ENCODE measurements at places on chromosomes 4 and X.

- no peak for DNase-seq
Measured at GRCh38 chrX:153547195-153547594, 29.8 kb downstream of the ATP2B3 start.

DNA sequence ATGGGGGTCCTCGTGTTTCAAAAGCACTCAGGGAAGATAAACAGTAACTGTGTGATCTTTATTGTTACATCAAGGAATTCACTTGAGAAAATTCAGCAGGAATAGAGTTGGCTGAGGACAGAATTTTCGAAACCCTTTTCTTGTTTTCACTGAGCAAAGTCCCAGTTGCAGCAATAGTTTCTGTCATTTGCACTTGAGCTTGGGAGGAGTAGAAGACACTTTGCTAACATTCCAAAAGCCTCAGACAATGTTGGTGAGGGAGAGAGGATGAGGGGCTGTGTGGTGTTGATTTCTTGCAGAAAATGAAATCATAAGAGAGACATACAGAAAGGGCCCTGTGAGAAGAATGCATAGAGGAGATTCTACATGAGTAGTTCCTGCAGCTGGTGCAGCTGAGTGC, 151.9 kb upstream of the DIPK2B start:
- DNase-seq = no peak

- DNase-seq = no peak
Measured at GRCh38 chr4:86058621-86059020, 301.2 kb downstream of the MAPK10 start.

DNA sequence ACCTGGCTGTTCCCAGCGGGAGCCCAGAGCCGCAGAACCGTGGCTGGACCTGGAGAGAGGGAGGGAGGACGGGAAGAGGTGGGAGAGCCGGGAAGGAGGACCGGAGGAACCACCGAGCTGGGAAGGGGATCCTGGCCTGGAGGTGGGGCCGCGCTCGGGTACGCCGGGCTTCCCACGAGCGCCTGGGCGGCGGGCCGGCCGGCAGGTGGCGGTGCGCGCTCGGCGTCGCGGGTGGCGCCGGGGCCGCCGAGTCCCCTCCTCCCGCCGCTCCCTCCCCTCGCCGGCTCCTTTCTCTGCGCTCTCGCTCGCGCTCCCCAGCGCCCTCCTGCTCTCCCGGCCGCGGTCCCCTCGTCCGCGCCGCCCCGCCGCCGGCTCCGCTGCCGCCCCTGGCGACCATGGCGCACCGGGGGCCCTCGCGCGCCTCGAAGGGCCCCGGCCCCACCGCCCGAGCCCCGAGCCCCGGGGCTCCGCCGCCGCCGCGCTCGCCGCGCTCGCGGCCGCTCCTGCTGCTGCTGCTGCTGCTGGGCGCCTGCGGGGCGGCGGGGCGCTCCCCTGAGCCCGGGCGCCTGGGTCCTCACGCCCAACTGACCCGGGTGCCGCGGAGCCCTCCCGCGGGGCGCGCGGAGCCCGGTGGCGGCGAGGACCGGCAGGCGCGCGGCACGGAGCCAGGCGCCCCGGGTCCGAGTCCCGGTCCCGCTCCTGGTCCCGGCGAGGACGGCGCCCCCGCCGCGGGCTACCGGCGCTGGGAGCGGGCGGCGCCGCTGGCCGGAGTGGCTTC, at the start of gene SORCS2:
Gene SORCS2, plus strand, starts transcription at position 287 of the 778 bp plus-strand sequence.
- DNase-seq = no peak

DNA sequence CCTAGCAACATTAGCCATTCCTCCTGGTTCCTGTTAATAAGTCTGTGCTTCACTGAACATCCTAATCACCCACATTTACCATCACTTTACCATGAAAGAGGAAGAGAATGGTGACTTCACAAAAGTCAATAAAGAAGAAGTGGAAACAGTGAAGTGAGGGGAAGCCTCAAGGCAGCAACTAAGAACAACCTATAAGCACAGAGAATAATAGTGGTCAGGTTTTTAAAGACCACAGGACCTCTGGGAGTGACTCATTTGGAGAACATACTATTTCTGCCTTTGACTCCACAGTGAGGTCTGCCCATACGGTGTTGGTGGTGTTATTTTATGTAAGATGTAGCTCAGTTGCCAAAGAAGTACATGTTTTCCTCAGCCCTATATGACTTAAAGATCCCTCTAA, 86.0 kb upstream of the TET2 start:
- no peak for DNase-seq

DNA sequence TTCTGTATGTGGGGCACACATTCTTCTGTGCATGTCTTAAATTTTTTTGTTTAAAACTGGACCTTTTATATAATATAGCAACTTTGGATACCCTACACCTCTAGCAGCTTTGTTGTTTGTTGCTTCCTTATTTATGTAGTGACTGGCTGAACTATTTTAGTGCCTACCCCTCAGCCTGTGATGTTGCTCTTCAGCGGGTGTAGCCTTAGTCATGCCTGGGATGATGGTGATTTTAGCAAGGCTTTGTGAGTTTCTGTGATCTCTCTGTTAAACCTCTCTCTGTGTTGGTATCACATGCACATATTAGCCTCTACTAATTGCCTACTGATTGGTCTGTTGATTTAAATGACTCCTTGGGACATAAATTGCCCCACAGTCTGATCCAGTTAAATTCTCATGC, 22.8 kb downstream of the USP9X start:
- DNase-seq = no peak

- no peak for DNase-seq
Measured at GRCh38 chrX:10166731-10167151, 10.0 kb downstream of the CLCN4 start.

DNA sequence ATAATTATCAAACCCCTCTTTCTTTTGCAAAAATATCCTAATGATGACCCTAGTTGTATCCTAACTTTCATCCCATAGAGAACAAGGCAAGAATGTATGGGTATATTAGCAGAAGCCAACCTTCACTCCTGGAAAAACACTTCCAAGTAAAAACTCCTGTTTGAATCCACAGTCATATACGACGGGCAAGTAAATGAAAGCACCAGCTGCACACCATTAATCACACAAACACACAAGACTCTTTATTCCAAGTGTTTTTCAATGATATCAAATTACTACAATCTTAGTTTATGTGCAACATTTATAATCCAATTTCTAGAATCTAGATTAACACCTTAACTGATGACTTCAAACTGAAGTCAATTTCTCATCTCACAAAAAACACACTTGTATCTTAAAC, 22.9 kb downstream of the ACSL4 start:
- DNase-seq = no peak

DNA sequence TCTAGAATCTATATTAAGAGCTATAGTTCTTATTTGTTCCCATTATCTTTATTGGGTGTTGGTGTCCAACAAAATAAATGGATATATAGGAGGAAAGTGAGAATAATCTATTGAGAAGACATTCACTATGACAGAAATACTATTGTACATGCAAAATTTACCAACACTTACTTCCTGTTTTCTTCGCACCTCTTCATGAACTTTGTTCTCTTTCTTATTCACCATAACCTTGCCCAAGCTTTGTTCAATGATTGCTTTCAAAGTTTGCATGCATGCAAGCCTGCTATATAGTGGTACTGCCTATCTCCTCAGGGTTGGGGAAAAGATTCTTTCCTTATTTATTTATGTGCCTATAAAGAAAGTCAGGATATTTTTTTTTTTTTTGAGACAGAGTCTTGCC, 176.4 kb upstream of the JADE1 start:
- no peak for DNase-seq

- DNase-seq = no peak
Measured at GRCh38 chrX:37677243-37677642, 8.3 kb upstream of the XK start.

DNA sequence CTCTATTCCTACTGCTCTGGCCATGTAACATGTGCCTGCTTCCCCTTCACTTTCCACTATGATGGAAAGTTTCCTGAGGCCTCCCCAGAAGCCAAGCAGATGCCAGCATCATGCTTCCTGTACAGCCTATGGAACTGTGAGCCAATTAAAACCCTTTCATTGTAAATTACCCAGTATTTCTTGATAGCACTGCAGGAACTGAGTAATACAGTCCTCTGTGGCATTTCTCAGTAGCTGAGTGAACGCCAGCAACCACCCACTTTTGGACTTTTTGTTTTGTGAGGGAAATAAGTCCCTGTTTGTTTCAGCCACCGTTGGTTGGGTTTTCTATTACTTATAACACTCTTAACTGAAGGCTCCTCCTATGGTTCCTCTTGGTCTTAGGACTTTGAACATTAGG, 104.1 kb downstream of the C4orf51 start:
- DNase-seq = no peak

DNA sequence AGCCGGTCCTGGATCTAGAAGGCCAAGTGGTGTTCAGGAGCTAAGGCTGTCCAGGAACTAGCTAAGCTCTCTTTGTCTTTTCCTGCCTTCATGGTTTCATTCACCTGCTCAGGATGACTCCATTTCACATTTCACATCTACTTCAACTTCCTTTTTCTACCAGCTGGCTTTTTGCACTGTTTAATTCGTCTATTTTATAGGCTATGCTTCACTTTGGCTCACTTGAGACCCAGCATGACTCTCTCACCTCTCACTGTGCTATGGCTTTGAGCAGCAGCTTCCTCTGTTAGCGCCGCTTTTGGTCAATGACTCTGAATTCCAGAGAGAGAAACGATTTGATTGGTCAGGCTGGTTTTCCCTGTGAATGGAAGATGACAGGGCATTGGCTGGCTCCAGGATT, 213.5 kb upstream of the CLNK start:
- DNase-seq = no peak

GRCh38 chr4:3177905-3178304, 71.1 kb upstream of the MSANTD1 start:
- no peak for DNase-seq

DNA sequence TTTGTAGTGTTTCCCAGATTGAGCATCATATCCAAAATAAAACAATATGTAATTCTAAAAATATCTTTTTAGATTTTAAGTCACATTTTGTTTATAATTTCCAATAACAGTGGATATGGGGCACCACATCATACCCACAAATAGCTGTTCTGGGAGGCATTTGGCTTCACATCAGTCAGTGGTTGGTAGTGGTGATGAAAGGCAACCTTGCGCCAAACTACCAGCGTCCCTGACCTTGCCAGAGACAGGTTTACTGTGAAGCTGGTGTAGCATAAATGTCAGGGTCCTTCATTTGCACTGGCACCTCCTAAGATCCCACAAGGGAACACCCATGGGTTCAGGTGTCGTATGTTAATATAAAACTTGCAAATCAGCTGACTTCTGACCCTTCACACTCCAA, 222.2 kb downstream of the DCTD start:
- DNase-seq = no peak

DNA sequence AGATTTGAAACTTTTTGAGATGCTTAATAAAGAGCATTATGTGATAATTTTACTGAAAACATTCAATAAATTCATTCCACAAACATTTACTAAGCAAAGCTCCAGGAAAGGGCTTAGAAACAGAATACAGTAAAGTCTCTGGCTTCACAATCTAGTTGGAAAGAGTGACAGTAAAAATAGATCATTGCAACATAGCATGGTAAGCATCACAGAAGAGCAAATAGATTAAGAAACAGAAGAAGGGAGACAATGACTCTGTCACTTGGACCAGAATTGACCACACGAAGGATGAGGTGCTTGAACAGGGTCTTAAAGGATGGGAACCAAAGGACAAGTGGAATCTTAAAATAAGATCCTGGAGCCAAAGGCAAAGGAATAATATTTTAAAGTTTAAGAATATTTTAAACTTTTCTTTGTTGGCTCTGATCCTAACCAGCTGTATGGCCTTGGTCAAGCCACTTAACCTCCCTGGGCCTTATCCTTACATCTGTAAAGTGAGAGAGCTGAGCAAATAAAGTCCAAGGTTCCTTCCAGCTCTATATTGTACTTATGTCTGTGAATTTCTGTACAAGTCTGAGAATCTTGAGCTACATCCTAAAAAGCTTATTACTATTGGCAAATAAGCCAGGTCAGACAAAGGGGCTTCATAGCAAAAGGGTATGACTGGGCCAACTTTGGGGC, 33.9 kb downstream of the SEC24D start:
- no peak for DNase-seq

DNA sequence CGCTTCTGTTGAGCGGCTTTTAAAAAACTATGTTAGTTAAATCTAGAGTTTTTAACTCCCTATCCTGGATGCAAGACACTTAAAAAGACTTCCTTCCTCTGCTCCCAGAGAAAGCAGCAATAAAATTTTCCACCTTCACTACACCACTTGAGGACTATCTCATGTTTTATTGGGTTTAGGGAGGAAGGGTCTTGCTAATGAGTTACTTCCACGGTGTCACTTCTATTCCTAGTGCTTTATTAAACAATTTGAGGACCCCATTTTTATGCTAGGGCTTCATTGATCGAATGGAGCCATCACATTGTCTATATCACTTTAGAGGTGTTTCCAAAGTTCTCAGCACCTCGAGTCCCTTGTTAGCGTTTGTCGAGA, 3.7 kb upstream of the STIM2 start:
- DNase-seq = no peak

DNA sequence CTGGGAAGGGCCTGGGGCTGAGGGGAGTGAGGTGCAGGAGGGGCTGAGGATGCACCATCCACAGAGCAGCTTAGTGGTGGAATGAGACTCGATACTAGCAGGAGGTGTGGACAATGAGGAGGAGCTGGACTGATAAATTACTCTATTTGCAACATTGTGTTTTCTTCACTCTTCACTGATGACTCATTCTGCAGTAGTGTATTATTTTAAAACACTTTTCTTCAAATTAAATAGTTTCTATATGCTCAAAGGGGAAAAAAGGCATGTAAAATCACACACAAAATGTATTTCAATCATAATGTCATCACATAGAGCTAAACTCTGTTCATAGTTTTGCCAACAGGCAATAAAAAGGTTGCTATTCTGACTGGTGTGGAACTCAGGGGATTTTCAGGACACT, 467.0 kb upstream of the CTSO start:
- DNase-seq = no peak

GRCh38 chr4:133585323-133585722, 436.2 kb downstream of the PCDH10 start:
- DNase-seq = no peak

DNA sequence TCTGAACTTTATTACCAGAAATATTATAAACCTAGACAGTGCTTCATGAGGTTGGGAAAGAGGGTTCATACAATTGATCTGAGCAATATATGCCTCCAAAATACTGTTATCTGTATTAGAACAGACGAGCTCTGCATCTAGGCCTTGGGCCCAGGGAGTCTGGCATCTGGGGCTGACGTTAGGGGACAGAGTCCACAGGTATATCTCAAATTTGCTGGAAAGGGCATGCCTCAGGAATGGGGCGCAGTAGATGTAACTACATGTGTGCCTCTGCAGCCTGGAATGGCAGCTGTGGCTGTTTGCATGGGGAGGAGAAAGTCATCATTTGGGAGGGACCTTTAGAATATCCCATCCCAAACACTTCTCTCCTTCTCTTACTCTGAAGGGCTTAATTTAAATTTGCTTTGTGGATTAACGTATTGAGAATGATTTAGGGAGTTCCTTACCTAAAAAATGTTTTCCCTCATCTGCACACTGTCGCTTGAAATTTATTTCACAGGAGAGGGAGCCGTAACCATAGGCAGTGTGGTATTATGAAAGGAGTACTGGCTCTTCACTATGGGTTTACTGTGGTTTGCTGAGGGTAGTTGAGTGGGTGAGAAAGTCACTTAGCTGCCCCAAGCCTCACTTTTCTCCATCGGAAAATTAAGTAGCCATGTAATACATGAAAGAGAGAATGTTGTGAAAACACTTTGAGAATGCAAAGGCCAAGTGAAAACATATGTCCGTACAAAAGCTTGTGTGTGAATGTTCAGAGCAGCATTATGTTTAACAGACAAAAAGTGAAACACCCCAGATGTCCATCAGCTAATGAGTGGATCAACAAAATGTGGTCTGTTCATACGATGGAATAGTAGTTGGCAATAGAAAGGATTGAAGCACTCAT, 5.9 kb downstream of the ADD1 start:
- no peak for DNase-seq

GRCh38 chrX:18039023-18039422, 177.9 kb upstream of the RAI2 start:
- no peak for DNase-seq

All from NCI-H2081 treated with DMSO at 0.1 percent for 48 hours (cell line).